ENCODE measurements at places on chromosomes 11 and 22.

GRCh38 chr11:59259047-59259446 lies 46.3 kb upstream of the MPEG1 start:
- DNase-seq: no peak

DNA sequence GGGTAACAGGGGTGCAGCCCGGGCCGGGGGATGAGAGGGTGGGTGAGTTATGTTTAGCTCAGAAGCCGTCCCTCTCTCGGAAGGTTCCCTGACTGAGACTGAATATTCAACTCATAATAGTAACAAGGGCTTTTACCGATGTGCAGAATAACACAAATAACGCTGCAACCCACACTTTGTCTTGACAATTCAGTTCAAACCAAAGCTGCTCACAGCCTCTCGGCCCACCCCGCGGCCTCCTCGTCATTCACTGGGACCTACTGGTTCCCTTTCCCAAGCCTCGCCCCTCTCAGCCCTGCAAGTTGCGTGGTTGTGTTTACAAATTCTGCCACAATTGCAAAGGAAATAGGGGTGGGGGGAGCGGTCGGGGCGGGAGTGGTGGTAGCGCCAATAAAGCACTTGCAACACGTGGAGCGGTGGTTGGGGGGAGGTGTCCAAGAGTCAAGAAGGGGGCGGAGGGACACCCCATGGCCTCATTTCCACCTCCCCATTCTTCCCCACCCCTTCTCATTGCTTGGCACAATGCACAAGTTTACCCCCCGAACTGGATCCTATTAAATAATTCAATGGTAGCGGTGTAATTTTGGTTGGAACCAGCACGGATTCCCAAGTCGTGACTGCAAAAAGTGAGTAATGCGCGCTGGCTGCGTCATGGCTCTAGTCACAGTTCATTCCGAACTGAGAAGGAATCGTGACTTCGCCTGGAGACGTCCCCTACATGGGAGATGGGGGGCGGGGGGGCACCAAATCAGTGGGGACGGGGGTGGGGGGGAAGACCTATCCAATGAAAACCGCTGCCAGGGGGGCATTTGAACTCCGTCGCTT lies 102.0 kb upstream of the HSD17B12 start:
- peak; percentile 36 for DNase-seq

- no peak for DNase-seq
Observed at GRCh38 chr11:121435551-121436511, 16.3 kb upstream of the SORL1 start.

DNA sequence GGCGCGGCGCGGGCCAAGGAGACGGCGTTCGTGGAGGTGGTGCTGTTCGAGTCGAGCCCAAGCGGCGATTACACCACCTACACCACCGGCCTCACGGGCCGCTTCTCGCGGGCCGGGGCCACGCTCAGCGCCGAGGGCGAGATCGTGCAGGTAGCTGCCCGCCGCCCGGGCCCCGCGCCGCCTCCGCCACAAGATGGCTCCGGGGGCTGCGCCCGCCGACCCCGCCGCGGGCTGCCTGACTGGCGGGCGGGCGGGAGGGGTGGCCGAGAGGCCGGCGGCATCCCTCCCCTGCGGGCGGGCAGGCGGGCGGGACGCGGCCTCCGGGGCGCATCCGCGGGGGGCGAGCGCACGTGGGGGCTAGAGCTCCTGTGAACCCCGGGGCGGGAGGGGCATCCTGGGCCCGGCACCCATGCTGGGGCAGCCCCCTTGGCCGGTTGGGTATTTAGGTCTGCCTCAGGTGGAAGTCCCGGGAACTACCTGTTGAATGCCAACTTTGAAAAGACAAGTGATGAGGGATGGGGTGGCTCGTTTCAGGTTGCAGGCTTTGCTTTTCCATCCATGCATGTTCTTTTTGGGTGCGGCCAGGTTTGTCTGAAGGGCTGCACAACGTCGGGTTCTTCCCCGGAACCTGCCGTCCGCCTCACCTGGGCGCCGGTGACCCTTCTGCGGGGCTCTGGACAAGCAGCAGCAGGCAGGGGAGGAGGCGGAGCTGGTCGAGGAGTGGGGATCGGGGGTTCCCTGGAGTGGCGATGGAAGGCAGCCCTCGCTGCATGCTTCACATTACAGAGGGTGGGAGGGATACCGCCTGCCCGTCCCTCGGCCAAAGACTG lies 760 bp downstream of the ZNRF3 start:
- DNase-seq: peak; percentile 41

DNA sequence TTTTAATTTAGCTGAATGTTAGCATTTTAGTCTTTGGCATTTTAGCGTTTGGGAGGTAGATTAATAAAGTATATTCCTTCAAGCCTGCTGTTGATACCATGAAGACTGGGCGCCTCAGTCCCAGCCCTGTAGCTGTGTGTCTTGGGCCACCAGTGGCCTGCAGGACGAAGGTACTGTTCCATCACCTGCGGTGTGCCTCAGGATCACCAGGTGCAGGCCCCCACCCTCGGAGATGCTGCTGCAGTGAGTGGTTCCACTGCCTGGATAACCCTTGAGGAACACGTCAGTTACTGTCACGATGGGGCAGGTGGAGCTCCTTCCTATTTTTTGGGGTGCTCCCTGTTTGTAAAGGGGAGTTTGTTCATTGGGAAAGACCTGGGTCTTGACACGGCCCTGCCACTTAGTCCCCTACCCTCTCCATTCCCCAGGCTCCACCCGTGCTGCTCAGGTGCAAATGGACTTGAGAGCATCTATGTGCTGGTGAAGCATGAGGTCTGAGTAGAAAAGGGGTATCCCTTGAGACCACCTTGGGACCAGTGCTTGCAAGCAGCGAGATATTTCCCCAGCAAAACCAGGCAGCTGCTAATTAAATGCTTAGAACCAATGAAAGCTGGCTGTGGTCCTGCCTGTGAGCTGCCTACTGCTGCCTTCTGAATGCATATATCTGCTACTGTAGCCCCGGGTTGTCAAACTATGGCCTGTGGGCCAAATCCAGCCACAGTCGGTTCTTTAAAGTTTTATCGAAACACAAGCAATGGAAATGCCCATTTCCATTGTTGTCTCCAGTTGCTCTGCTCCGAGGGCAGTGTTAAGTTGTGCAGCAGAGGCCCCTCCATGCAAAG lies 28.7 kb downstream of the INCENP start:
- DNase-seq: peak; percentile 5

DNA sequence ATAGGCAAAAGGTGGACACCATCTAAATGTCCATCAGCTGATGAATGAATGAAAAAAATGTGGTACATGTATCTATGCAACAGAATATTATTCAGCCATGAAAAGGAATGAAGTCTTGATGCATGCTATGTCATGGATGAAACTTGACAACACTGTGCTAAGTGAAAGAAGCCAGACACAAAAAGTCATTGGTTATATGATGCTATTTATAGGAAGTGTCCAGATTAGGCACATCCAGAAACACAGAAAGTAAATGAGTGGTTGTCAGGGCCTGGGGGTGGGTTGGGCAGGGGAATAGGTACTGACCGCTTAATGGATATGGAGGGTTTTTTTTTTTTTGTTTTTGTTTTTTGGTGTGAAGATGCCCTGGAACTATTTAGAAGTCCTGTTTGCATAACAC lies 21.7 kb upstream of the MN1 start:
- DNase-seq: no peak

DNA sequence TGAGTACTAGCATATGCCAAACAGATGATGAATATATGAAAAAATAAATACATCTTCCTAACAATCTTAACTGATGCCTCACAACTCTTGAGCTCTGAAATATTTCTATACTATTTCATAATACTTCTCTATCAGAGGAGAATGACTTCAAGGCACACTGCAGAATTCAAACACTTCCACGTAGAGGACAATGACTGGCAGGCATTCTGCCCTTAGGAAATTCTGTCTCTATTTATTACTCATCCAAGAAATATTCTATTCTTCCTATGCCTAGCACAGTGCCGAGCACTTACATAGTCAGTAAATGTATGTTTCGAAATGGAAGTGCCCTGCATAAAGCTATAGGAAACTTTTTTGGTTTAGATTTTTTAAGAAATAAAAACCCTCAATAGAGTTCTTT lies 809.1 kb downstream of the DLG2 start:
- DNase-seq: no peak

DNA sequence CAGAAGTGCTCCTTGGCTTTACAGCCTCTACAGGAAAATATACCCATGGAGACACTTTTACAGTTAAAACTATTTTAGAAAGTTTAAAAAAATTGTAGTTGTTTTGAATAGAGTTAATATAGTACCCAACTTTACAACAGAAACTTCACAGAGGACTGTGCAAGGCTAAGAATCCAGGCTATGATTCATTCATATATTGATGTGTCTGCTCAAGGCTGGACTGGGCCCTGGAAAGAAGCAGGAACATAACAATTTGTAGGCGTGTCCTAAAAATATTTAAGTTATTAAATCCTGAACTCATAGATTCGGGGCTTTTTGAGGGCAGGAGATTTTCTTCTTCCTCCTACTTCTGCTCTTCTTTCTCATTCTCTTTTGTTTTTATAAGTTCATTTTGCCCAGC lies 291.5 kb upstream of the CCDC179 start:
- DNase-seq: no peak

DNA sequence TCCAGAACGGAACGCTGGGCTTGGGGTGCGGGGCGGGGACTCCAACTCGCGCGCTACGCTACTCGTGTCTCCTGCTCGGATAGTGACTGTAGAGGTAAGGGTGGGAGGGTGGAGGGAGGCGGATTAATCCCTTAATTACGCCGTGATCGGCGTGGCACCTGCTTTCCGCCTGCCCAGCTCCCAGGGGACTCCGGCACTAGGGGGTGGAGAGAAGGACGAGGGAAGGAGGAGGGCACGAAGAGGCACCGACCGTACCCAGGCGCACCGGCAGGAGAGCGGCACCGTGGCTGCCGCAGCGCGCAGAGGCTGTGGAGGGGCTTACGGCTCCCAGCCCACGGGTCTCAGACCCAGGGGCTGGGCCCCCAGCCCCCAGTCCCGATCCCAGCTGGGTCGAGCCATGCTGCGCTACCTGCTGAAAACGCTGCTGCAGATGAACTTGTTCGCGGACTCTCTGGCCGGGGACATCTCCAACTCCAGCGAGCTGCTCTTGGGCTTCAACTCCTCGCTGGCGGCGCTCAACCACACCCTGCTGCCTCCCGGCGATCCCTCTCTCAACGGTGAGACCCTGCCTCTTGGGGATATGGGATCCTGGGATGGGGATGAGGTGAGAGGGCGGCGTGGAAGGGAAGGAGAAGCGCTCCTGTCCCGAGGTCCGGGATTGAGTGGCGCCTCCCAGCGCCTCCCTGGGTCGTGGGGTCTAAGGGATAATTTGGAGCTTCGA lies at the start of gene ROBO3:
ROBO3 (plus strand) TSS at position 252 of the 721 bp plus-strand sequence; CDS start at position 398, 146 bp downstream.
- DNase-seq: no peak

DNA sequence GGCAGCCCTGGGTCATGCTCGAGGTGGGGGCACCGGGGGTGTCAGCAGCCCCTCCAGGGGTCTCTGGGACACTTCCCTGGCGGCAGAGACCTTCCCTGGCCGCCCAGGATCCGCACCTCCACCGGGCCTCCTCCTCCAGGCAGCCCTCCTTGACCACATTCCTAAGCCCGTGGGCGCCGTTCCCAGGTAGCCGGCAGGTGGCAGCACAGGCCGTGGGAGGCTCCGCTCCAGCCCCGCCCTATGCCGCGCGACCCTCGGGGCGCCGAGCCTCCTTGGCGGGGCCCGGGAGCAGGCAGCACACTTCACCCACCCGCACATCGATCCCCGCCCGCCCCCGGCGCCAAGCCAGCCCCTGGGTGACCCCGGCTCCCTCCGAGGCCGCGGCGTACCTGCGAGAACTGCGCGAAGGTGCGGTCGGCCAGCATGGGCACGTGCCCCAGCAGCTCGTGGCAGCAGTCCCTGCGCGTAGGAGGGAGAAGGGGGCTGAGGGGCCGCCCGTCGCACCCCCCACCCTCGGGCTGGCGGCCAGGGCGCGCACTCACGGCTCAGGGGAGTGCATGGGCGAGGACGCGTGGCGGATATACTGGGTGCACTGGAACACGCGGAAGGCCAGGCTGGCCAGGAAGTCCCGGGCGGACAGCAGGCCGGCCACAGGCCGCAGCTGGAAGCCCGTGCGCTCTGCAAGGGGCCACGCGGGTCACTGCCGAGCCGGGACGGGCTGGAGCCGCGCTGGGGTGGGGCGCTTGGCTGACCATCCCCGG lies 5.3 kb upstream of the INS start:
- peak; percentile 56 for DNase-seq

DNA sequence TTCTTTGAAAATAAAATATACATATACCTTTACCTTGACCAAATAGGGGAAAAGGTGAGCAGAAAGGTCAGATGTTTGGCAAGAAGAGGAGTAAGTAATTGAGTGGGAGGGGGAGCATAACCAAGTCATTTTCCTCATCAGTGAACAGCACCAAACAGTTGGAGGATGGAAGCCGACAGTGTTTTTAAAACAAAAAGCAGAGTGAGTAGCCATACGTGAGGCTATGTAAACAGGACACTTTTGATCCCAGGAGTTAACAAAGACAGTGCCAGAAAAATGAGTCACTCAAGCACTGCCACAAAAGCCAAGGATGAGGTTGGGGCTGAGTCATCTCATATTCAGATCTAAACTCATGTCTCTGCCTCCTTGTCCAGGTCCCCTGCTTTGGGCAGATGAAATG lies 734.7 kb downstream of the KCNA4 start:
- no peak for DNase-seq

DNA sequence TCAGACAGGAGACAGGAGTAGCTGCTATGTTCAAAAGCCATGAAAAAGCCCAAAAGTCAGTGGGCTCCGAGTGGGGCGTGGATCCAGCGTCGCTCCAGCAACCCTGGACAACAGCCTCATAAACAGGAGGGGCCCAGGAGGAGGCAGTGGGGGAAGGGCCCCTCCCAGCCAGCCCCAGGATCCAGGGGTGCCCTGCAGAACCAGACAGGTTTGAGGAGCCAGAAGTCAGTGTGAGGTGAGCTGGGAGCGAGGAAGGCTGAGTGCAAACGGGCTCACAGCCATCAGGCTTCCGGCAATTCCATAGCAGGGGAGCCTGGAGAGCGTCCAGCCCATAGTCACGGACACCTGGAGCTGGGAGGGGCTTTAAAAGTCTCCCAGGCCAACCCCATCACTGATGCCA lies 217.7 kb downstream of the MN1 start:
- no peak for DNase-seq

GRCh38 chr11:120648771-120649170 lies 137.2 kb downstream of the GRIK4 start:
- no peak for DNase-seq

DNA sequence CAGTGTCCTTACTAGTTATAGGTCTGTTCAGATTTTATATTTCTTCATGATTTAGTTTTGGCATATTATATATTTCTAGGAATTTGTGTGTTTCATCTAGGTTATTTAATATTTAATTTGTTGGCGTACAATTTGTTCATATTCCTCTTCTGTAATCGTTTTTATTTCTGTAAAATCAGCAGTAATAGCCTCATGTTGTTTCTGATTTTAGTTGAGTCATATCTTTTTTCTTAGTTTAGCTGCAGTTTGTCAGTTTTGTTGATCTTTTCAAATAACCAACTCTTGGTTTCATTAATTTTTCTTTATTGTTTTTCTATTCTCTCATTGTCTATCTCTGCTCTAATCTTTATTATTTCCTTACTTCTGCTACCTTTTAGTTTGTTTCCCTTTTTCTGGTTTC lies 20.3 kb downstream of the GLB1L2 start:
- no peak for DNase-seq
